ENCODE measurements at places on chromosomes 5 and 9. TPM values are rescaled to one million over a fixed set of nuclear protein-coding genes. Genes with fewer than 3 reads are reported as not detected.

CCL27 gene
- not detected for total RNA-seq

TTC33 gene
- total RNA-seq = 57.9 TPM

NR4A3 gene
- total RNA-seq = 13.5 TPM

LVRN gene
- total RNA-seq = 7.5 TPM

SEMA6A gene
- 71.4 TPM for total RNA-seq

PDCD1LG2 gene
- 0.63 TPM for total RNA-seq

TIGD6 gene
- 4.1 TPM for total RNA-seq

PCDHGC4 gene
- total RNA-seq = 91.7 TPM

IL9 gene
- total RNA-seq = not detected

GRXCR2 gene
- not detected for total RNA-seq

Measured in parietal lobe (tissue), 2 donors.